Parietal lobe (tissue), 2 donors: ENCODE measurements at places on chromosomes 7 and 10. TPM values are rescaled to one million over a fixed set of nuclear protein-coding genes. Genes with fewer than 3 reads are reported as not detected.

Gene ARL3
- 27.5 TPM for total RNA-seq

Gene TBX20
- not detected for total RNA-seq

Gene IFIT1B
- not detected for total RNA-seq

Gene LIPK
- not detected for total RNA-seq

Gene ZNF365
- total RNA-seq, result 31.9 TPM

Gene UCN3
- total RNA-seq, result not detected

Gene ZNF25
- 60.7 TPM for total RNA-seq

Gene CDC14C
- not detected for total RNA-seq

Gene TCERG1L
- total RNA-seq, result 1.3 TPM

Gene PRSS37
- total RNA-seq, result not detected

Gene PRKG1
- 27.2 TPM for total RNA-seq

Gene ADRA2A
- 34.7 TPM for total RNA-seq

Gene SEMA3A
- total RNA-seq, result 41.3 TPM

Gene COL13A1
- total RNA-seq, result 5.0 TPM

Gene RHEB
- total RNA-seq, result 61.3 TPM

Gene CUTC
- 17.5 TPM for total RNA-seq

Gene KIAA1217
- 19.4 TPM for total RNA-seq

Gene FAM171A1
- 43.8 TPM for total RNA-seq

Gene AP1S1
- 63.2 TPM for total RNA-seq

Gene GPC2
- 67.3 TPM for total RNA-seq

Gene TMEM140
- not detected for total RNA-seq

Gene OR13A1
- 0.63 TPM for total RNA-seq

Gene HK1
- total RNA-seq, result 92.3 TPM

Gene CELF2
- 305 TPM for total RNA-seq

Gene GARIN1A
- total RNA-seq, result 3.4 TPM

Gene PDZD8
- 30.4 TPM for total RNA-seq

Gene SPDYE16
- total RNA-seq, result not detected

Gene C10orf95
- not detected for total RNA-seq

Gene CLDN3
- not detected for total RNA-seq

Gene ZP3
- total RNA-seq, result 0.94 TPM

Gene ADAM22
- total RNA-seq, result 121 TPM

Gene PPP1R17
- 5.0 TPM for total RNA-seq

Gene ZNF438
- total RNA-seq, result 7.5 TPM

Gene CDHR1
- total RNA-seq, result 5.3 TPM

Gene GPR26
- total RNA-seq, result 2.8 TPM

Gene APBB1IP
- 1.3 TPM for total RNA-seq

Gene CACNA2D1
- 275 TPM for total RNA-seq

Gene CYP2E1
- total RNA-seq, result 16.3 TPM

Gene TMEM139
- not detected for total RNA-seq

Gene HMX2
- total RNA-seq, result not detected

Gene TMEM248
- 50.7 TPM for total RNA-seq

Gene CADPS2
- 10.0 TPM for total RNA-seq

Gene TAS2R41
- total RNA-seq, result not detected

Gene TRIL
- total RNA-seq, result 8.8 TPM

Gene SAP25
- not detected for total RNA-seq
